Neural crest cell (in vitro differentiated cells): ENCODE measurements at places on chromosomes 16 and 17.

GRCh38 chr16:88716601-88717001 lies 10.3 kb downstream of the CTU2 start:
- no peak for DNase-seq

GRCh38 chr16:6574146-6574545 lies 758.5 kb upstream of the RBFOX1 start:
- DNase-seq = no peak

DNA sequence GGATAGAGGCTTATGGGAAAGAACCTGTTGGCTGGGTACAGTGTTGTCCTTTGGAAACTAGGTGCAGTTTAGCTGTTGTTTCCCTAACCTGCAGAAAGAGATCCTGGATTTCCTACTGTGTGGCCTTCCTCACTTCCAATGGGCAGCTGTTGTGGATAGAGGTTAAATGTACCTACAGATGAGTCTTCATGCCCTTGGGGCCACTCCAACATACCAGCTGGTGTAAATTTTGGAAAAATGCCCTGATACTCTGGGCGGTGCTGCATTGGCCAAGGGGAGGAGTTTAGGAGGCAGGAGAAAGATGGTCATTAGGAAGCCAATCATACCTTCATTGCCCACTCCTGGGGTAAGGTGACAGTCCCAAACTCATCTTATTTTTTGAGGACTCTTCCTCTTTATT lies 70.2 kb downstream of the SNX11 start:
- no peak for DNase-seq

- no peak for DNase-seq
Observed at GRCh38 chr17:40283662-40284061, 4.0 kb upstream of the CDC6 start.
